ENCODE measurements at places on chromosomes 16 and 17.
A peak's percentile ranks its signal among the peaks of the same experiment; 100 is the strongest.

GRCh38 chr16:19848756-19849155, 35.9 kb downstream of the GPRC5B start:
- DNase-seq: no peak

DNA sequence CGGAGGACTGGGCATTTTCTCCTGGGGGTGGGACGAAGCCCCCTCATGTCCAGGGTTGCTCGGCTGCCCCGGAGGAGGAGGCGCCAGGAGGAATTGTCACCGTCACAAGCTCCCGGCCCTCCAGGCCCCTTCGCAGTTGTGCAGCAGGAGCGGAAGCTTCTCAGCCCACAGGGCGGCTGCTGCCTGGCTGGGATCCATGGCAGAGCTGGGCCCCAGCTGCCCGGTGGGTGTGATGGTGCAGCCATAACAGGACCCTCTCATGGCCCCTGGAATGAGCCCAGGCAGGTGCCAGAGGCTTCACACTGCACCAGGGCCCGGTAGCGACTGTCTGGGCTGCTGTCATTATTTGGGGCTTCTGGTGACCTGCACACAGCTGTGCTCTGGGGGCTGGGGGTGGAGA, 54.9 kb upstream of the GNG13 start:
- DNase-seq: no peak

- DNase-seq: no peak
Measured at GRCh38 chr17:76082326-76083251, 3.6 kb downstream of the ZACN start.

GRCh38 chr16:1367486-1368174, 15.9 kb downstream of the GNPTG start:
- no peak for DNase-seq

- DNase-seq: no peak
Measured at GRCh38 chr16:89317101-89317671, 99.7 kb downstream of the ZNF778 start.

DNA sequence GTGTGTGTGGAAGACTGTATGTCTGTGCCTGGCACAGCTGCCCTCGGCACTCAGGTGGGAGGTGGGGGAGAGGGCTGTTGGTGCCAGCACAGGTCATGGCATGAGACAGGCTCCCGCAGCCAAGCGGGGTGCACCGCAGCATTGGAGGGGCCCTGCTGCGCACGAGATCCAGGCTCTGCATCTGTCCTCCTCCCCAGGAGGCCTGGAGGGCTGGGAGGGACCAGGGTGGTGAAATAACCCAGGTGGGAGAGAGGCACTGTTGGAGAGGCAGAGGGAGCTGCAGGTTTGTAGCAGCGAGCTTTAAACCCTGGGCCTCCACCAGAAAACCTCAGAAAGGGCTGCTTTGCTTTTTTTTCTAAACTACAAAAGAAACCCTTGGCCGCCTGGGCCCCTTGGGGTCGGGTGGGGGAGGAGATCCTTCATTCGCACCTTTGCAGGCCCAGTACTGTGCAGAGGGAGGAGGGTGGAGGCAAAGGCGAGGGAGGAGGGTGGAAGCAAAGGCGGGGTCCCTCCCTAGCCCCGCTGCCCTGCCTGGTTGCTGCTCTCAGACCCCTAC, 241.7 kb downstream of the SEC14L1 start:
- DNase-seq: peak; percentile 38

DNA sequence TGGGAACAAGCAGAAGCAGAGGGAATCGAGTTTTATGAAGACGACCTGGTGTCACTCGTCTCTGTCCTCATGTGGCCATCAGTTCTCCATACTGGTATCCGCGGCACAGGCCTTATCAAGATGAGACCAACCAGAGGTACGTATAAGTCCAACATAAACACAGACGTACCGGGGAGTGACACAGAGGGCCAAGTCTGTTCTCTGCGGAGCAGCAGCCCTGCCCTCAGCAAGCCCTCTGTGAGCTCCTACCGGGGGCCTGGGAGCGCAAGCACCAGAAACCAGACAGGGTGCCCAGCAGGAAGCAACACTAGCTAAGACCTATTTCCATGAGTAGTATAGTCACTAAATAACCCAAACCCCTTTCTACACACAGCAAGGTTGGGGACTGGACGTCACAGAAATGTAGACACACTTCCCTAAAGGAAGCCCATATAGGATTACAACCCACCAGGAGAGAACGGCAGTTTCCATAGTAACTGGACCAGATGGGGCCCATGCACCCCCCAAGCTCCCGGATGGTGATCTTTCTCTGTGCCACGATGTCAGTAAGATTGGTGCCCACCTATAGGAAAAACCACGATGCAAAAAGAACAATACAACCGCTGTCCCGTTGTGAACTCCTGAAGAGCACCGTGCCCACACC, 911 bp downstream of the ARL16 start:
- no peak for DNase-seq

DNA sequence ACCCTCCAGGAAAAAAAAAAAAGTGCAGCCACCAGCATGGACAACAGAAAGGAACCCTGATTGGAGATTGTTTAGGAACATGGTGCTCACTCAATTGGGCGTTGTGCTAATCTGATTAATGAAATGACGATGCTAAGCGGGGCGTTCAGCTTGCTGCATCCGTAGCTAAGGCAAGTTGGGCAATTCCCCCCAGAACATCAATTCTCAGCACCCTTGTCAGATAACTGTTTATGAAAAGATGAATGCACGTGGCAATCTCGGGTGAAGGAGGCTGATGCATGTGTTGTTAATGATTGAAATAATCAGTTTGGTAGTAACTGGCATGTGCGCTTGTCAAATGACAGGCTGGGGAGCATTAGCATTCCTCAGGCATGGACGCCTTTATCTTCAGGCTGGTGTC, 57.0 kb downstream of the HS3ST3A1 start:
- no peak for DNase-seq

DNA sequence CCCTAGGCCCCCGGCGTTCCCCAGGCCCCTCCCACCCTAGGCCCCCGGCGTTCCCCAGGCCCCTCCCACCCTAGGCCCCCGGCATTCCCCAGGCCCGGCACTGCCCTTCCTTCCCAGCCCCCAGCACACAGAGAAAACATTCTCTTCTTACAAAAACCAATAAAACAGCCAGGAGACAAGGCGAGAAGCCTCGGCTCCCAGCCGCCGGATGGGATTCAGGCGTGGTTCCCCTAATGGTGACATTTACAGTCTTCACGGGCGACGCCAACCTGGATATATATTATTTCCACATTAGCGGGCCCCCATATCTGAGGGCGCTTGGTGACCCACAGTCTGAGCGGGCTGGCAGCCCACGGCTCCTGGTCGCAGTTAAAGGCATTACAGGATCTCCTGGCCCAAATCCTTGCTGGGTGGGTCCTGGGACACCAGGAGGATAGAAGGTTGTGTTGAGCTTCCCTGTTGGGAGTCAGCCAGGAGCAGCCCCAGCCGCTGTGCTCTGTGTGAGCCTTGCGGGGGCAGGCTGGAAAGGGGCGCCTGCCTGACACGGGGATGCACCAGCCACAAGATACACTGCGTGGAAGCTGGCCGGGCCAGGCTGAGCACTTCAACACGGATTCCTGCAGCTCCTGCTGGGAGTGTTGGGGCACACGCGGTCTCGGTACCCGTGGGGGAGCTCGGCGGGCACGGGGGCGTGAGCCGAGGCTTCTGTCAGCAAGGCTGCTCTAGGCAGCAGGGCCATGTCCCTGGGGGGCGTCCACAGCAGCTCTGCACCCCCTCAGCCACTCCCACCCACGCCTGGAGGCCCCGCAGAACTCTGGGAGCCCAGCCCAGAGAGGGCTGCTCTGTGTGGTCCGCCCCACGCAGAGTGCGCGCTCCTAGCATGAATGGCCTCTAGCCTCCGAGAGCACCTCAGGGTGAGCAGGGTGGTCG, 83.7 kb downstream of the LMF1 start:
- no peak for DNase-seq

- peak; percentile 11 for DNase-seq
Measured at GRCh38 chr16:19116711-19117449, 3.1 kb downstream of the ITPRIPL2 start.

GRCh38 chr16:88264641-88265285, 118.0 kb upstream of the ZNF469 start:
- DNase-seq: peak; percentile 92

- peak; percentile 44 for DNase-seq
Measured at GRCh38 chr16:12500771-12501170, 302.9 kb downstream of the CPPED1 start.

DNA sequence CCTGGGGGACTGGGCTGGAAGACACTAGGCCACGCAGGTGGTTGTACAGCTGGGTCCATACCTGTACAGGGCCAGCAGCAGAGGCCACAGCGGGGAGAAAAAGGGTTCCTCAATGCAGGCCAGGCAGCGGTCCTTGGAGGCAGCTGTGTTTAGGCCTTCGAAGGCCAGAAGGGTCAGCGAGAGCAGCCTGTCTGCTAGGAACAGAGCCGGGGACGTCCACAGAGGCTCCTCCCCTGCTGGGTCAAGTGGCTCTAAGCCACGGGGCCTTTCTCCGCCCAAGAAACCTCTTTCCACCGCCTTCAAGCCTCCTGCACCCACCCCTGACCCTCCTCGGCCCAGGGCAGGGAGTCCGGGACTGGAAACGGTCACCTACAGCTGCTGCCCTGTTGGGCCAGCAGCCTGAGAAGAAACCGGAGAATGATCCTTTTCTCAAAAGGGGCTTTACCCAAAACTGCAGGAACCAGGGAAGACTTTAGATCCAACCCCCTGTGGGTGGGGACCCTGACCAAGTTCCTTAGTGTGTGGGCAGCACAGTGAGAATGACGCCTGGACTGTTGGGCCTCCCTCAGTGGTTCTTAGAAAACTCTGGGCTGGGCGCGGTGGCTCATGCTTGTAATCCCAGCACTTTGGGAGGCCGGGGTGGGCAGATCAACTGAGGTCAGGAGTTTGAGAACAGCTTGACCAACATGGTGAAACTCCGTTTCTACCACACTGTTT, 8.4 kb upstream of the SPATA2L start:
- DNase-seq: no peak

GRCh38 chr17:57357830-57358430, 101.6 kb downstream of the MSI2 start:
- DNase-seq: no peak

- DNase-seq: no peak
Measured at GRCh38 chr16:75491876-75492275, 3.4 kb downstream of the CHST6 start.

- DNase-seq: no peak
Measured at GRCh38 chr17:6457688-6458459, 13.6 kb downstream of the PIMREG start.

DNA sequence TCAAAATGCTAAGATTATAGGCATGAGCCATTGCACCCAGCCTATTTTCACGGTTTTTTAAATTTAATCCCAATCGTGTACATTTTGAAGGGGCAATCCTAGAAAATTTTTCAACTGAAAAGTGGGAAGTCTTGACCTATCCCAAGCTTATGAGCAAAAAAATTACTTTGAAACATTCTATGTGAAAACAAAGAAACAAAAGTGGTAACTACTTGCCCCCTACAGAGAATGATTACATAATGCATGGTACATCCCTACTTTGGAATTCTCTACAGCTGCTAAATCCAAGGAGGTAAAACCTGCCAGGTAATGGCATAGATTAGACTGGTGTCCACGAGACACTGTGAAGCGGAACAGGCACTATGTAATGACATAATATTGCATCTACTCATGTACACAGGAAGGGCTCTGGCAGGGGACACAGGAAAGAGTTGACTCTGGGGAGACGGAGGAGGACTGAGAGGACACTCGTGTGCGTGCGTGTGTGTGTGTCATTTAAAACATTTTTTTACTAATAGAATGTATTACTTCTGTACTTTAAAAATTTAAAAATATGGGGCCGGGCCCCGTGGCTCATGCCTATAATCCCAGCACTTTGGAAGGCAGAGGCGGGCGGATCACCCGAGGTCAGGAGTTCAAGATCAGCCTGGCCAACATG, 15.7 kb downstream of the ASGR2 start:
- DNase-seq: no peak

GRCh38 chr16:10622036-10622921, 41.9 kb upstream of the EMP2 start:
- DNase-seq: no peak

GRCh38 chr17:266701-267667, 85.5 kb upstream of the DOC2B start:
- DNase-seq: no peak

DNA sequence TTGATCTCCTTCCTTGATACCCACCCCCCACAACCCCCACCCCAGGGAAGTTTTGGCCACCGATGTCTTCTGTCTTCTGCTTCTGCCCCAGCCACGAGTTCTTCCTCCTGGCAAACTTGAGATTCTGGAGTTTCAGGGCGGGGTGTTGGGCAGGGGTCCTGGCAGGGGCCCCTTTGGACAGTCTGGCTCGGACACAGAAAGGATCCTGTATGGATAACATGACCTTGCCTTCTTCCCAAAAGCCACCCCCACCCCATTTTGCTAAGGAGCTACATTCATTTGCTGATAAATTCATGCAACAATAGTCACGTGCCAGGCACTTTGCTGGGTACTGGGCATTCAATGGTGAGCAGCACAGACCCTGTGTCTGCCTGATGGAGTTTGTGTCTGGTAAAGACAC, 5.9 kb upstream of the COL1A1 start:
- DNase-seq: no peak

DNA sequence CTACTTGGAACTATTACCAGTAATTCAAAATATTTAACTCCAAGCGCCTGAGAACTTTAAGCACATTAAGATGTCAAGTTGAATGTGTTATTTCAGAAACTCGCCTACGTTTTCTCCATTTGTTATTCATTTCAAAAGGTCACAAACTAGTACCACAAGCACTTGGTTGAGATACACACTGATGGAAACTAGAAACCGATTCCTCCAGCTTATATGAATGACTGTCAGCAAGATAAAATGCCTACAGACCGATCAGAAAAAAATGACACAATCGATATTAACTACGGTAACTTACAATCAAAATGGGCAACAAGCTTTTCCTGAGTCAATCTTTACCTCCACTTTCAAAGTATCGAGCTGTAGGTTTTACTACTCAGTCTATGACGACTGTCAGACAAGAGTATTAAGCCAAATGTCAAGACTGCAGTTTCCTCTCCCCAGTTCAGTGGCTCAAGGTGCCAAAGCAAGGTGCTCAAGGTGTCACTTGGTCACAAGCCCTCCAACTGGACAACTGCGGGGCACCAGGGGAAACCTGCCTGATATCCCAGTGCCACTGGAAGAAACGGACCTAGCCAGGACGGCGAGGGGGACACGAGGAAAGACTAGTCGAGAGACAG, 678 bp downstream of the SRP68 start:
- DNase-seq: peak; percentile 57

DNA sequence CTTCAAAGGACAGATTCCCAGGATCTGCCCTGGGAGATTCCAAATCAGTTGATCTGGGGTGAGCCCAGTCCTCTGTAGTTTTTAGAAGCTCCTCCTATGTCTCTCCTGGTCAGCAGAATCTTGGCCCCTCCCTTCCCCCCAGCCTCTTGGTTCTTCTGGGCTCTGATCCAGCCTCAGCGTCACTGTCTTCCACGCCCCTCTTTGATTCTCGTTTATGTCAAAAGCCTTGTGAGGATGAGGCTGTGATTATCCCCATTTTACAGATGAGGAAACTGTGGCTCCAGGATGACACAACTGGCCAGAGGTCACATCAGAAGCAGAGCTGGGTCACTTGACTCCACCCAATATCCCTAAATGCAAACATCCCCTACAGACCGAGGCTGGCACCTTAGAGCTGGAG, 840 bp upstream of the CDH5 start:
- no peak for DNase-seq

Measured in activated CD4-positive, alpha-beta T cell treated with anti-CD3 and anti-CD28 coated beads, Interleukin-2, Interleukin-6, amounts not matched to agents 100 ng/mL and 50 ng/mL, durations not matched to agents 16 hours and 8 hours (primary cell).